Adrenal gland (tissue), 19 donors: ENCODE measurements at places on chromosomes 6 and 20.

- no peak for DNase-seq
Observed at GRCh38 chr6:37389857-37390256, 36.1 kb downstream of the RNF8 start.

DNA sequence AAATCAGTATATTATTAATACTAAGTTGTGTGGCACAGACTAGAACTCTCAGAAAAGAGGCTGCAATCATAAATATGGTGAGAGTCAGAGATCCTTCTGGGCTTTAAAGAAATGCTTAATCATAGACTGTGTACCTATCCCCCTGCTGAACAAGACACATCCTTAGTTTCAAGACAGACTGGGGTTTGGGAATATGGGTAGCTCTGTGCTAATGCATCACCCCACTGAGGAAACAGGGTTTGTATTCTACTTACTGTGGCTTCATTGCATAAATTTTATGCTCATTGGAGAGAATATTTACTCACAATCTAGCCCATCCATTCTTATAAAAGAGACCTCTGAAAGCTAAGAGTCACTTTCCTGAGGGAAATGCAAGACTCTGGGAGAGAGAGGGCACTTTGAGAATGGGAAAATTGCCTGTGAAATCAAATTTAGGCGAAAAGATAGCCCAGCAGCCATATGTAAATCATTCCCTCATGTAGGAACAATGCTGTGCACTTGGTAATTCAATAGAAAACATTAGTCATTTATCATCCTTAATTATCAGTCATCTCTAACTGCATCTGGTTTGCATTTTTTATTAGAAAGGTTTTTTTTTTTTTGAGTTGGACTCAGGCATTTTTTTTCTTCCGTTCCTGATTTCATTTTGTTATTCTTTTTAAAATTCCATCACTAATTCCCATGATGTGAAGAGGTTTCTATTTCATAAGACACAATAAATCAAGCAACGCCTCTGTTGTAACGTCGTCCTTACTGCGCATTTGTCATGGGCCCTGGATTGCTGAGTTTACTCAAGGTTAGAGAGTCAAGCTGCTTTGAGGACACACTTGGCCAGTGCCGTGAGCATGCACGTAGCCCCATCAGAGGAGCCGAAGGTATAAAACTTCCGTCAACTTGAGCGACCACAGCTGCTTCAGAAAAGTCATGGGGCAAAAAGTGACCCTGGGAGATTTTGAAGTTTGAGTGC, 91.8 kb downstream of the TRMT11 start:
- no peak for DNase-seq

- DNase-seq: no peak
Observed at GRCh38 chr20:57024849-57025248, 241.6 kb downstream of the BMP7 start.

- no peak for DNase-seq
Observed at GRCh38 chr6:5230081-5230480, 30.7 kb downstream of the LYRM4 start.

DNA sequence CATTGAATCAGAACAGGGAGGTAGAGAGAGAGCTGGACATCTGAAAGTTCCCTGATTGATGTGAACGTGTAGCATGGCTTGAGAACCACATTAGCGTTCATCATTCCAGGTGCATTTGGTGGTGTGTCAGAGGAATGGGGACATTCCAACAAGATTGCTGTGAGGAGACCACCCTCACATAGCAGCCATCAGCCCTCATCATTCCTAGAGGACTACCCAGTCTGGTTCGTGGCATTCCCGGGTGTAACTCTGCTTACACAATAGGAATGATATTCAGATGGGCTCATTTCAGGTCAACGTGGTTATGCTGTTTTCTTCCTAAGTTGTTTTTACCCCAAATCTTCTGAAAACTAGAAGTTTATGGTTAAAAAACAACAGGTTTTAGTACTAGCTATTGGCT, 62.2 kb upstream of the KLHL31 start:
- no peak for DNase-seq
